ENCODE measurements at places on chromosomes 12 and 14.

GRCh38 chr12:127284870-127285431, 982.0 kb upstream of the TMEM132C start:
- no peak for DNase-seq

- no peak for DNase-seq
Measured at GRCh38 chr12:105331805-105332251, 1.3 kb downstream of the C12orf75 start.

- no peak for DNase-seq
Measured at GRCh38 chr14:51539571-51540037, 112.1 kb upstream of the FRMD6 start.

DNA sequence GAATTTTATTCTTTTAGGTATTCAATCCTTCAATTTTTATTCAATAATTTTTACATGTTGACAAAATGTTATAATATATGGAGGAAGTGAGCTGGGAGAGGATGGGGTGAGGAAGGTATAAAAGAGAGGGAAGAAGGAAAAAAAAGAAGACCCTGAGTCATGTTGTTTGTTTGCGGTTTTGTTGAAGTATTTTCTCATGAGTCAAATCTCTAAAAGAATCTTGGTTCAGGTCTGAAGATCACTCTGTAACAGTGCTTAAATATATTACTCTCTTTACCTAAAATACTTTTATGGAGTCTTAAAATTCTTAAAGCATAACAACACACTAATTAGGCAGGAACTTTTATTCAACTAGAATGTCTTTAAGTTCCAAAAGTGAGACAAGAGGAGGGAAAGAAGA, 489.6 kb upstream of the GARIN6 start:
- no peak for DNase-seq

GRCh38 chr12:96247563-96247962, 53.4 kb downstream of the ELK3 start:
- DNase-seq = no peak

DNA sequence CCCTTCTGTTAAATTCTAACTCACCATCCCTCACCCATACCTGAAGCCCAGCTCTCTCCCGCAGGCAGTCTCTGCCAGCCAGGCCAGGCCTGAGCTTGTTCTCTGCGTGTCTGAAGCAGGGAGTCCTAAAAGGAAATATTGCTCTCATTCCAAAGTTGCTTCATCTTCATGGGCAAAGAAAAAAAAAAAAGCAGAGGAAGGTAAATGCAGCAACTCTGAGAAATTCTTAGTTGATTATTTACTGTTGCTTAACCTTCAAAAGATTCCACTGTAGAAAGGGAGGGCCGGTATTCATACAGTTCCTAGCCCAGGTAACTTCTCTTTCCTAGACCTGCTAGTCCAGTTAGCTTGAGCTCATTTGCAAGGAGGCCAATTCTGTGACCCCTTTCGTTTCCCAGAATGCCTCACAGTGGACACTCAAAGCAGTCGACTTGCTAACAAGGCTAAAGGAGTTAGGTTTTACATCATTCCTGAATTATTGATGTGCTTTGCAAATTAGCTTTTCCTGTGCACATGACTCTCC, 193.5 kb upstream of the EEA1 start:
- no peak for DNase-seq

DNA sequence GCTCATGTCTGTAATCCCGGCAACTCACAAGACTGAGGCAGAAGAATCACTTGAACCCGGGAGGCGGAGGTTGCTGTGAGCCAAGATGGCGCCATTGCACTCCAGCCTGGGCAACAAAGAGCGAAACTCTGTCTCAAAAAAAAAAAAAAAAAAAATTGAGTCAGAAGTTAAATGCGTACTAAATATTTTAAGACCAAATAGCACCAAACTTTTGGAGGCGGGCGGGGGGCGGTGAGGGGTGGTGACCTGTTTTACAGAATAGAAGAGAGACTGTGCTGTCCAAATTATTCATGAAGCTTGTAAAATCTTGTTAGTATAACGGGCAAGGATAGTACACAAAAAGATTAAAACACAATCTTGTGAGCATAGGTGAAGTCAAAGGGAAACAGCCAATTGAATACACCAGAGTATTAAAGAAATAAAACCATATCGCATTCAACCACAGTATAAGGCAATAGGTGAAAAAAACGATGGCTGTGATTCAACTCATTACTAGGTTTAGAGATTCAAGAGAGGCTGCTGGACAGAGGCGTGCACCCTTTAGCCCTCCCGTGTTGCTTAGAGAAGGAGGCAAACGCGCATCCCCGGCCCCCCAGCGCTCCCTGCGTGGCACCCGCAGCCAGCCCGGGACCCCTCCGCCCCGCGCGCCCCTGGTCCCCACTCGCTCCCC, 571 bp downstream of the ZNF891 start:
- DNase-seq = no peak

DNA sequence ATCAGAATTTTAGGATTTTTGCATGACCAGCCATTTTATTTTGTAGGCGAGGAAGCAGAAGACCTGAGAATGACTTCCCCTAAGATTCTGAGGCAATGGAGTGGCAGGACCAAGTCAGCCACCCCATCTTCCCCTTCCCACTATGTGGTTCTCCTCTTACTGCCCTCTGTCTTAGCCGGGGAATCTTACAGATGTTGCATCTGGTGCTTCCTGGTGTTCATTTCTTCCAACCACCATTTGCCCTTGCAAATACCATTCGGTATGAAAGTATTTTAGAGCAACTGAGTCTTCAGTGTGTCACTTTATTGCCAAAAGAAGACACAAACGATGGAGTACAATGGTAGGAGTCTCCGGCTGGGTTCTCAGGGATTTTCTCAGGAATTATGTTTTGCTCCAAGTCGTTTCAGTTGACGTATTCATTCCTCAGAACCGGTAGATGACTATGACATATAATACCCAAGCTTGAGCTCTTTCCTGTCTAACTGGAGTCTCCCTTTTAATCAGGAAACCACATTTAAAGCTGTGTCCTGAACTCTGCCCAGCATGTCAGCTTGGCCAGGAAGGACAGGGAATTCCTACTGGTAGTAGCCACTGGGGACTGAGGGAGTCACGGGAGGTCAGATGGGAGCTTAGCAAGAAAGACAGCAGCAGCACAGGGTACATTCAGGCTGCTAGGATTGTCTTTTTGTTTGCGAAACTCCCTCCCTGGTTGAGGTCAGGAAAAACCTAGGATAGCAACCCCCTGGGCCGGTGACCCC, 87.0 kb downstream of the SAMD4A start:
- DNase-seq = no peak

GRCh38 chr12:126248871-126249403, 1183.7 kb downstream of the AACS start:
- no peak for DNase-seq

DNA sequence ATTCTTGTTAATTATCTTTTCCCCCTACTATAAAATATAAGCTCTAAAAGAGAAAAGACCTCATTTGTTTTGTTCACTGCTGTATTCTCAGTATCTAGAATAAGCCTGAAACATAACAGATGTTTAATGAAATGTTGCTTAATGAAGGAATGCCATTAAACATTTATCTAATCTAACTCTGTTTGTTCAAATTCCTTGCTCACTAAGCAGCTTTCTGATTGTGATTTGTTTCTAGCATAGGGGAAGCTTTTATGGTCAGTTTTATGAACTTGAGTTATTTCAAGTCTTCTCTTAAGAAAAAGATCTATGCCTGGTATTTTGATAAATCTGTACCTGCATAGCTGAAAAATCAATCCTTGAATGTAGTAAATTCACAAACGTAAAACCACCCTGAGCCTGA, 308.6 kb downstream of the CCDC91 start:
- no peak for DNase-seq

DNA sequence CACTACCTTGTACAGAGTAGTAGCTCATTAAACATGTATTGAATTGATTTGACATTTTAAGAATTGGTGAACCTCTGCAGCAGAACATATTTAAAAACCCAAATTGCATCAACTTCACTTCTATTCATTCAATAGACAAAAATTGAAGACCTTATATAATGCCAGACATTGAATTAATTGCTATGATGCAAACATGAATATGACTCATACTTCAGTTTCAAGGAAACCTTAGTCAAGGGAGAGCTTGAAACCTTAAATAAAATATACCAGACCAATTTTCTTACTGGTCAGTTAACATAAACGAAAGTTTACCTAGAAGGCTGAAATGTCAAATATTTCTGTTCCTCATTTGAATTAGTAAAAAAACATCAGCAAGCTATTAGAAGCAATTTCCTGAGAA, 5.0 kb upstream of the MGAT4C start:
- no peak for DNase-seq

DNA sequence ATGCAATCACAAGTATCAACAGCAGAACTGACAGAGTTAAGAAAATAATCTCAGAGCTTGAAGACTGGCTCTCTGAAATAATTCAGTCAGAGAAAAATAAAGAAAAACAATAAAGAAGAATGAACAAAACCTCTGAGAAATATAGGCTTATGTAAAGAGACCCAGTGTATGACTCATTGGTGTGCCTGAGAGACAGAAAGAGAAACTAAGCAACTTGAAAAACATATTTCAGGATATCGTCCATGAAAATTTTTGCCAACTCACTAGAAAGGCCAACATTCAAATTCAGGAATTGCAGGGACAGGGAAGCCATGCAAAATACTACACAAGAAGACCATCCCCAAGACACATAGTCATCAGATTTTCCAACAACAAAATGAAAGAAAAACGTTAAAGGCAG, 56.2 kb downstream of the APOBEC1 start:
- DNase-seq = no peak

DNA sequence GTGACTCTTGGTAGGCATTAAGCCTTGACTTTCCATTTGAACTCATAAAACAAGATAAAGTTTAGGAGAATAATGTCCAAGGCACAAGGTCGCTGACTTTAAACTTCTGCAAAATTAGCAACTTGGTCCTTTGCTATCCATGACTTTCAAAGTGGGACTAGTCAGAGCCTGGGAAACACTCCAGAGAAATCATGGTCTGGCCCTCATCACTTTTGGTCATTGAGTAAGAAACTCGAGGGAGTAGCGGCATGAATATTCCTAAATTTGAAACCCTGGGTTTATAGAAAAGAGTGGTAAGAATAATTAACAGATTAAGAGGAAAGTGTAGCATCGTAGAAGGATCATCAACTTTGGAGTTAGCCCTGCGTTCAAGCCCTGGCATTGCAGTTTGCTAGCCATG, 16.9 kb upstream of the APPL2 start:
- DNase-seq = no peak

GRCh38 chr12:95115641-95116040, 42.2 kb upstream of the NR2C1 start:
- no peak for DNase-seq

- no peak for DNase-seq
Measured at GRCh38 chr12:68189821-68190242, 30.3 kb upstream of the IFNG start.

GRCh38 chr12:109137055-109137454, 20.7 kb downstream of the ACACB start:
- no peak for DNase-seq

DNA sequence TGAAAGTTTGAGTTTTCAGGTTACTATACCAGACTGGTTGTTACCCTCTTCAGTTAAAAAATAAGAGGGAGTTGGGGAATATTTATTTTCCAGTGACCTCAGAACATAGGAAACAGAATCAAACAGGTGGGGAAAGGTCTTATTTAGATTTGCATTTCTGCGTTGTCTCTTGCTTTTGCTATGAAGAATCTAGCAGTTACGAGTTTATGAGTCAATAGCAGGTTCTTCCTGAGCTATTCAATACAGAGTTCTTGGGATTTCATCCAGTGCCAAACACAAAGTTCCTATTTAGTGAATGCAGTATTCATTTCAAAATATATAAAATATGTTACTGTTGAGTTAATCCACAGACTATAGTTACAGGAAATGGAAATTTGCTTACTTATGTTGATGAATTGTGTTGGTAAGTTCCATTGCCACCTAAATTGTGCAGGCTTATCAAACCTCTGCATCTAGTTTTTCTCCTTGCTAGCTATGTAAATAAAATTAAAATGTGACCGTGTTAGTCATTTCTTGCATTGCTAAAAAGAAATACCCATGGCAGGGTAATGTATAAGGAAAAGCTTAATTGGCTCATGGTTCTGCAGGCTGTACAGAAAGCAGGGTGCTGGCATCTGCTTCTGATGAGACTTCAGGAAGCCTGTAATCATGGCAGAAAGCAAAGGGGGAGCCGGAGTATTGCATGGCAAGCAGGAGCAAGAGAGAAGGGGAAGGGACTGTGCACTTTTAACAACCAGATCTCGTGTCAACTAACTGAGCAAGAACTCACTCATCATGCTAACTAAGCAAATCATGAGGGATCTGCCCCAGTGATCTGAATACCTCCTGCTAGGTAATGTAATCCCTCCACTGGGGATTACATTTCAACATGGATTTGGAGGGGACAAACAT, 110.2 kb downstream of the KTN1 start:
- no peak for DNase-seq

- no peak for DNase-seq
Measured at GRCh38 chr12:81176796-81177195, 98.9 kb downstream of the ACSS3 start.

GRCh38 chr14:33711811-33712216, 239.1 kb downstream of the EGLN3 start:
- DNase-seq = no peak

DNA sequence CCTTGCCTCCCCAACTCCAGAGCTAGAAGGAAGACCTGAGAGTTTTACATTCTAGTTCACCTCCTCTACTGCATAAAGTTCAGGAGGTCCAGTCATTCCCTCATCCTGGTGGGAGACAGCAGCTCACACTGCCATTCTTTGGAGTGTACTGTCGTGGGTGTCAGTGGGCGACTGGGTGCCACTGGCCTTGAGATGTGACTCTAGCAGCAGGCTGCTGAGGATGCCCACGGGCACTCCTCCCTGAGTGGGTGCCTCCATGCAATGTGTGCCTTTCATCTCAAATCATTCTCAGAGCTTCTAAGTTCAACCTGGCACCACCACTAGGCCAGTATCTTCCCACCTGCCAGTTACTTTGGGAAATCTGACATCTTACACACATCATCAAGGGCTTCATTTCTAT, 12.5 kb downstream of the RFX4 start:
- no peak for DNase-seq

- DNase-seq = no peak
Measured at GRCh38 chr12:89949457-89950195, 241.0 kb upstream of the ATP2B1 start.

DNA sequence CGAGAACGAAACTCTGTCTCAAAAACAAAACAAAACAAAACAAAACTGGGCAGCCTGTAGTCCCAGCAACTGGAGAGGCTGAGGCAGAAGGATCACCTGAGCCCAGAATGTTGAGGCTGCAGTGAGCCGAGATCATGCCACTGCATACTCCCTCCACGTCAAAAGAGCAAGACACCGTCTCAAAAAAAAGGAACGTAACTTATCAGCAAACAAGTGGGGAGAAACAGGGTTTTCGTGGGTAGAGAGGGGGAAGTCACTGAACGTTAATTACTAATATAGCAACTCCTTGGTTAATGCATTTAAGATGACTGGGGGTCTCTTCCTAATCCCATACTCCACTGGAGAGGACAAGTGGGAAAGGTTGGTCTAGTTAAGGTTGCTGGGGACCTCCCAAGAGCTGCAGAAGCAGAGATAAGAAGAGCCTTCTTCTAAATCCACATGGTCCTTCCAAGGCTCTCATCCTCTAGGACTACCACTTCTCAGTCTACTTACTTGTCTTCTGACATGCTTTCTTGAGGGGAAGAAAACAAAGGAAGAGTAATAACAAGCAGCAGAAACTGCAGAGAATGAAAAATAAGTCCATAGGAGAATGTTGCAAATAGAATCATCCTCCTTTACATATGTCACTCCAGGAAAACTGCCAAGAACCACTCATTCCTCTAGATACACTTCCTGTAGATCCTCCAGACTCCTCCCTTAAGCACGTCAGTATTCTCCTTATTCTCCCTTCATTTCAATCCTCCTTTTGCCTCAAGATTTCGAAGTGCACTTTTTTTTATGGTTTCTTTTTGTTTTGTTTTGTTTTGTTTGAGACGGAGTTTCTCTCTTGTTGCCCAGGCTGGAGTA, 5.8 kb downstream of the NUMB start:
- no peak for DNase-seq

Data from NCI-H187 treated with DMSO at 0.1 percent for 48 hours (cell line).